Muscle of arm (tissue), 14 donors: ENCODE measurements at places on chromosomes 12 and 14. TPM values are rescaled to one million over a fixed set of nuclear protein-coding genes. Genes with fewer than 3 reads are reported as not detected.

GRCh38 chr14:26933431-26933830, 335.6 kb upstream of the NOVA1 start:
- DNase-seq: peak; percentile 4

GRCh38 chr12:76820888-76821482, 57.1 kb downstream of the ZDHHC17 start:
- DNase-seq: peak; percentile 7

GRCh38 chr12:59403259-59403932, 192.4 kb upstream of the SLC16A7 start:
- peak; percentile 70 for DNase-seq

GRCh38 chr14:59374048-59374447, 91.1 kb downstream of the GPR135 start:
- DNase-seq: no peak

- no peak for DNase-seq
These were observed 390.3 kb downstream of the DIO2 start for GRCh38 chr14:79820866-79821535.

DNA sequence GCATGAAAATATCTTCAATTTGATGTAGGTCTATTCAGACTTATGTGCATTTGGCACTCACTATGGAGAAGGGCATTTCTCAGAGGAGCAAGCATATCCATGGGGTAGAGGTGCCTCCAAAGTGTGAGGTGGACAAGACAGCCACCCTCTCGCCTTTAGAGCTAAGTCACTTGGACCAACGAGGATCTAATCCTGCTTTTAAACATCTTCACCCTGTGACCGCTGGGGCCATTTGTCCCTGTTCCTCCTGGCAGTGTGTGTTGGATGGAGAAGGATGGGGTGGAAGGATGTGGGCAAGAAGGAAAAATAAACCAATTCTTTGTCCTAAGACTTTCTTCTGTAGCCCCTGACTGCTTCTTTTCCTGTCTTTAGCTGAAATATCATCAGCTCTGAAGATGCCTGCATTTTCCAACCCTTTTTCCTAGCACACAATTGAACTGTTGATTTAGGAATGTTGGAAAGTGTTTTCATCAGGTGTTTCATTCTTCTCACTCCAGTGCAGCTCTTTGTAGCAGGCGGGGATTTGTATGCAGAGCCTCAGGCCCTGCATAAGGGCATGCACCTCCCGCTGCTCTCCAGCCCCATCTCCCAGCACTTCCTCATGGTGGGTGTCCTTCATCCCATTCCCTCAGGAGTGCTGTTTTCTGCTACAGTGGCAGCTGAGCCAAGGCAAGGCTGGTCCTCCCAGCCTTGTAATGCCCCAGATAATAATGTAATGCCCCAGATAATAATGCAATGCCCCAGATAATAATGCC, 5.3 kb downstream of the FGF6 start:
- no peak for DNase-seq

GRCh38 chr12:89538897-89539296, 13.1 kb upstream of the POC1B start:
- no peak for DNase-seq

GRCh38 chr14:55350461-55350860, 61.2 kb downstream of the ATG14 start:
- no peak for DNase-seq

DNA sequence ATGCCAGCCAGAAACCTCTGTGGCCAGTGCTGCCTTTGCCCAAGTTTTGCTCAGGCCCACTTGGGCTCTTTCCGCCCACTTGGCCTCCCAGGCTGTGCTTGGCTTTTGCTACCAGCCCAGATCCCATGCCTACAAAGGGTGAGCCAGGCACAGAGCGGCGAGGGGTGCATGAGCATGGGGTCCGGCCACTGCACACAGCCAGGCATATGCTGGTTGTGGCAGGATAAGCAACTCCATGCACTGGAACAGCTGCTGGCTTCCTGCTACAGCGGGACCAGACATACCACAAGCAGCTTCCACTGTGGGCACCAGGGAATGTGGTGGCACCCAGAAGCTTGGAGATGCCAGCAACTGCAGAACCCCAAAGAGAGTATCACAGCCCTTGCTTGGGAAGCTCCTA, 45.7 kb upstream of the PRPF39 start:
- no peak for DNase-seq

DNA sequence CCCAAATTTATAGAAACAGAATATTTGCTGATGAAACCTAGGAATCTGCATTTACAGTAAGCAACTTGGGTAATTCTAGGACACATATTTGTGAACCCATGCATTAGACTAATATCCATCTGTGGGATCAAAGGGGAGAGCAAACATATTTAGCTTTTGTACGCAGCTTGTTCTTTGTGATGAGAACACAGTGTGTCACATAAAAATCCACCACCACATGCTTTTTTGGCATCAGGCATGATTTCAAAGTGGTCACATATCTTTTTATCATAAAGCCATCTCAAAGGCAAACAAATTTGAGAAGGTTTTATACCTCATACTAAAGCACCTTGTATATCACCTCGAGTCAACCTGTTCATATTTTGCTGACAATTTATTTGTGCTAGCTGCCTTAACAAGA, 15.7 kb downstream of the DNAL1 start:
- DNase-seq: no peak

GRCh38 chr12:105420046-105420445, 89.6 kb downstream of the C12orf75 start:
- DNase-seq: no peak

- DNase-seq: peak; percentile 96
These were observed 19.6 kb upstream of the GALNT8 start for GRCh38 chr12:4700621-4701026.

DNA sequence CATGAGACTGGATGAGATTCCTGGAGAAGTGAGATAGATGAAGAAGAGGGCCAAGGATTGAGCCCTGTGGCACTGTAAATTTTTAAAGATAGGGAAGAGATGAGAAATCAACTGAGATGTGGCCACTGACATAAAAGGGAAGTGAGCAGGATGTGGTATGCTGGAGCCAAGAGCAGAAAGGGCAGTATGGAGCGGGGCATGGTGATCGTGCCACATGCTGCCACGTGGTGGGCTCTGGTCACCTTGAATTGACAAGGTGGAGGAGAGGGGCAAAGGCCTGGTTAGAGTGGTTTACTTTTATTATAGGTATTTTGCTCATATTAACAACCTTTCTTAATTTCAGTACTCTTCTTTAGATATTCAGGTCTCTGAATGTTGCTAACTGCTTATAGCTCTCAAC, 257.9 kb downstream of the NEDD1 start:
- no peak for DNase-seq

DNA sequence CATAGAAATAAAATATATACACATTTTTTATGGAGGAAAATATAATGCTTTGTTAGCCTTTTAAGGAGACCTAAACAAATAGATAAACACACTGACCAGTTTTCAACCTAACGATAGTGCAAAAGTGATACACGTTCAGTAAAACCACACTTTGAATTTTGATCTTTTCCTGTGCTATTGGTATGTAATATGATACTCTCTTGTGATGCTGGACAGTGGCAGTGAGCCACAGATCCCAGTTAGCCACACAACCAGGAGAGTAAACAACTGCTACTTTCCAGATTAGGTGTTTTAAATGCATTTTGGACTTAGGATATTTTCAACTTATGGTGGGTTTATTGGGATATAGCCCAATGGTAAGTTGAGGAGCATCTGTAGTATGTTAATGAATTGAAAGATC, 243.1 kb downstream of the ERC1 start:
- no peak for DNase-seq

DNA sequence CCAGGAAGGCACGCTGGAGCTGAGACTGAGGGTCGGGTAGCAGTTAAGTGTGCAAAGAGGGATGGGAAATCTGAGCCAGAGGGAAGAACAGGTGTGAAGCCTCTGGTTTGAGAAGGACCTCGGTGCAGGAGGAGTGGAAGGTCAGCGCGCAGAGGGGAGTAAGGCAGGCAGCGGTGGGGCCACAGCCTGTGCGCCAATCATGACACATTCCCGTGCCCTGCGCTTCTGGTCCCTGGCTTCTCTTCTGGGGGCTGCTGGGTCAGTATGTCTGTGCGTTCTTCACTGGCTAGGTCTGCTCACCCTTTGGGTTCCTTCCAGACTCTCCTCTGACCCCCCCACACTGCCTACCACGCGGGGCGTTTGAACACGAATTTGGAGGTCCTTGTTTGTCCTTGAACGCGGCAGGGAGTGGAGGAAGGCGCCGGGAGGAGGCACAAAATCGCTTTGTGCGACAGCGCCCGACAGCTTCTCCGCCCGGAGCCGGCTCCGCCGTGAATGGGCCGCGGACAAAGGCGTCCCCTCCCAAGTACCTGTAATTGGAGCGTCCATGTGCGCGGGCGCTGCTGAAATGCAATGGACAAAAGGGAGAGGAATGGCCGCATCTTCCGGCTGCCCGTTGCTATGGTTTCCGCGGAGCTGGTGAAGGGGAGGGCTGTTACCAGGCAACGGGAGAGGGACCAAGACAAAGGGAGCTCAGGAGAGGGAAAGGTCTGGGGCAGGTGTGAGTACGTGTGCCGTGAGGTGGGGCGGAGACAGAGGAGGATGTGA, 207.2 kb upstream of the SRRM4 start:
- DNase-seq: no peak

Gene CCDC197
- 0.36 TPM for polyA plus RNA-seq

Gene ESRRB
- polyA plus RNA-seq: not detected

Gene EIF2S3B
- 19.9 TPM for polyA plus RNA-seq

Gene CISTR
- not detected for polyA plus RNA-seq
